Stimulated activated CD8-positive, alpha-beta memory T cell treated with anti-CD3 and anti-CD28 coated beads, Interleukin-15, amount 100 ng/mL, for 1 hour (primary cell): ENCODE measurements at places on chromosomes 12 and 14.

- no peak for DNase-seq
These were observed at the start of gene REM2 for GRCh38 chr14:22883173-22883976. REM2 (plus strand) TSS chr14:22883222; CDS start chr14:22883288, 66 bp downstream.

- no peak for DNase-seq
These were observed 411.0 kb downstream of the NELL2 start for GRCh38 chr12:44465139-44465538.

DNA sequence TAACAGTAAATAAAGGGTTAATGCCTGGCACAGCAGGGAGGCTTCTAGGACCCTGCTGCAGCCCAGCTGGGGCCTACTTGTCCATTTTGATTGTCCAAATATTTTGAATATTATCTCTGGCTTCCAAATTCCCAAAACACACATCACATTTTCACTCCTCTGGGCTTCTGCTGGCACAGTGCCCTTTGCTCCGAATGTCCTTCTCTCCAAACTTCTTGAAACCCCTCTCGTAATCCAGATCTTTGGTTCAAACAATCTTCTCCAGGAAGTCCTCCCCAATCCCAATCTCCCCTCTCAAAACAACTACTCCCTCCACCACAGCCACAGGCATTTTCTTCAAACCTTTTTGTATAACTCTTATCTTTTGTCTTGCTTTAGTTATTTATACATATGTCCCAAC, 225.6 kb downstream of the PPM1H start:
- DNase-seq = no peak

- DNase-seq = no peak
These were observed at the start of gene TUNAR for GRCh38 chr14:95876761-95877538. TUNAR (plus strand) TSS chr14:95876832.

GRCh38 chr12:120955232-120955631, 23.1 kb upstream of the HNF1A start:
- no peak for DNase-seq

- DNase-seq = no peak
These were observed 28.3 kb upstream of the CMKLR1 start for GRCh38 chr12:108367436-108367835.

DNA sequence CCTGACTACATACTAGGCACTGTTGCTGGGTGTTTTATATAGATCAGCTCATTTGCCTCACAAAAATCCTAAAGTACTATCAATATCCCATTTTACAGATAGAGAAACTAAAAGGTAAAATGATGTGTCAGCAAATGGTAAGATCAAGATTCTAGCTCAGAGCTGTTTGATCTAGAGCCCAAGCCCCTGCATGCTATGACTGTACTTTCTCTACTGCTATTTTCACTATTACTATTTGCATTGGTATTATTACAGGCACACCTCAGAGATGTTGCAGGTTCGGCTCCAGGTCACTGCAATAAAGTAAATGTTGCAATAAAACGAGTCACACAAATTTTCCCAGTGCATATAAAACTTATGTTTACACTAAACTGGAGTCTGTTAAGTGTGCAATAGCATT, 10.9 kb downstream of the ISCU start:
- DNase-seq = no peak

GRCh38 chr12:52434760-52435530, 774 bp upstream of the KRT75 start:
- no peak for DNase-seq
